ENCODE measurements at places on chromosomes 4 and X. TPM values are rescaled to one million over a fixed set of nuclear protein-coding genes. Genes with fewer than 3 reads are reported as not detected.

Gene MAGEB10
- not detected for total RNA-seq

Gene BMP3
- not detected for total RNA-seq

Gene CTAG1B
- not detected for total RNA-seq

Gene CSTF2
- 32.7 TPM for total RNA-seq

Gene WDR45
- total RNA-seq = 60.6 TPM

Gene PPBP
- total RNA-seq = 0.21 TPM

Gene GPR173
- not detected for total RNA-seq

Gene PALLD
- 72.5 TPM for total RNA-seq

Gene HS6ST2
- total RNA-seq = 0.06 TPM

Gene PFKFB1
- total RNA-seq = 0.08 TPM

Gene ARX
- total RNA-seq = 0.48 TPM

Gene PLXNB3
- total RNA-seq = 3.3 TPM

Gene SHROOM4
- total RNA-seq = not detected

Gene ZNF674
- total RNA-seq = 3.4 TPM

Gene MAOB
- 0.19 TPM for total RNA-seq

Gene PAGE1
- total RNA-seq = not detected

Gene XAGE1A
- 53.0 TPM for total RNA-seq

Gene REELD1
- not detected for total RNA-seq

Gene RAB39B
- total RNA-seq = 0.69 TPM

Gene TMPRSS11F
- not detected for total RNA-seq

Gene AFM
- total RNA-seq = not detected

Gene MAGEA2
- 0.27 TPM for total RNA-seq

Gene PI4K2B
- 6.0 TPM for total RNA-seq

Gene CDKN2AIP
- total RNA-seq = 10.2 TPM

Gene TMPRSS11B
- not detected for total RNA-seq

Gene PPP1R2C
- not detected for total RNA-seq

Gene WNK3
- total RNA-seq = 0.01 TPM

Gene SULT1E1
- not detected for total RNA-seq

Gene NAA11
- total RNA-seq = not detected

Gene SLITRK4
- total RNA-seq = not detected

Gene GABRE
- total RNA-seq = 24.5 TPM

Gene MEPE
- total RNA-seq = not detected

Gene ANXA10
- total RNA-seq = 2.7 TPM

Gene PCSK1N
- 48.4 TPM for total RNA-seq

Gene TMSB15A
- 0.60 TPM for total RNA-seq

Gene SNCA
- total RNA-seq = not detected

Gene GCNA
- 1.7 TPM for total RNA-seq
